ENCODE measurements at places on chromosomes 5 and 9.

DNA sequence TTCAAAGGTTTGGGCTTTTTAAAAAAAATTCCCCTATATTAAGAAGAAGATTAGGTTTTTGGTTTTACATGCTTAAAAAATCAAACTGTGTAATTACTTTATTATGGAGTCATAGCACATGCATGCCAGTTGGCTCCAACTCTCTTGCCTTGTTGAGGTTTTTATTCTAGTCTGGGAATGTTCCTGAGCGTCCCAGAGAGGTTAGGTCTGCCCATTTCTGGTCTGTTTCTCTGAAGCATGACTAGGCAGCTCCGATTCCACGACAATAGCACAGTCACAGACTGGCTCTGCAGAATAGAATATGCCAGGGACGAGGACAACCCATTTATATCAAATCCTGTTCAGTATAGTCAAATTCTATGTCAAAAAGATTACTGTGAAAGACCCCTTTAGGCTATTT, 217.0 kb downstream of the PCSK5 start:
- no peak for DNase-seq

DNA sequence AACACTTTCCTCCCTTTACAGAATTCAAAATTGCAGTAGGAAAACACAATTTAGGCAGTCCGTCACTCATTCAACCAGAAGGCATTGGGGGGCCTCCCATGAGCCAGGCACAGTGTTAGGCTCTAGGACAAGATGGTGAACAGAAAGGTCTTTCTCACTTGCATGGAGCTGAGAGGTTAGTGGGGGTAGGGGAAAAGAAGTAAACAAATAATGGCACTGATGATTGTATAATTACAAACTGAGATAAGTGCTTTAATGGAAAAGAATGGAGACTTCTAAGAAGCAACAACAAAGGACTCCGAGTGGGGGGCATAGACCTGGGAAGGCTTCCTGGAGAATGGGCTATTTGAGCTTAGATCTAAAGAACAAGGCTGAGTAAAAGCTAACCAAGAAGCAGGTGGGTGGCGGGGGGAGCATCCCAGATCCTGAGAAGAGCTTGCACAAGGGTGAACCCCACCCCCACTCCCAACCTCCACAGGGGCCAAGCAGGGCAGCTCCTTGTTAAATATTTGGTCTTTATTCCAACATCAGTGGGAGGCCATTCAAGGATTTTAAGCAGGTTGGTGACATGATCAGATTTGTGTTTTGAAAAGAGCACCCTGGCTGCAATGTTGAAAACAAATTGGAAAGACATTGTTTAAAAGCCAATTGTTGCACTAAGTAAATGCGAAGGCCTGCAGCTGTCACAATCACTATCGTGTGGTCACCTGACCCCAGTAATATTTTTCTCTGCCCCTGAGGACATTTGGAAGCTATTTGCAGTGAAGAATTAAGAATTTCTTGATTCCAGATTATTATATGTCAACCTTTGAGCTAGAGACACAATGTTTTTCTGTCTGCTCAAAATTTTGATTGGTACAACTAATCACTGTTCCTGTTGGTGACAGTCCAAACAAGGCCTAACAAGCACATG, 73.9 kb upstream of the EFNA5 start:
- no peak for DNase-seq

- no peak for DNase-seq
These were observed 13.7 kb downstream of the ADAMTSL1 start for GRCh38 chr9:18487611-18488010.

DNA sequence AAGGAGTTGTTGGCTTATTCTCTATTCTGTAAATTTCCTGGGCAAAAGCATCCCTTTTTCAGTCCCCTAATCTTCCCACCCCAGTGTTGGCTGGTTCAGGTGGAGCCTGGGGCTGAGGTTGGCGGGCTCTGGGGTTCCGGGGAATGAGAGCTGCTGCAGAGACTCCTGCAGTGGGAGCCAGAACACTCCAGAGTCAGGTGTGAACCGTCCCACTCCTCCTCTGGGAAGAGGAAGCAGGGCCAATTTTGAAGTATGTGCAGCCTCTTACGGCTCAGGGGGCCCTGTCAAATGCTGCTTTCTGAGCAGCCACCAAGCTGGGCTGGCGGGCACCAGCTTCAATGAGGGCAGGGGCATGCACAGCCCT, 42.8 kb downstream of the JADE2 start:
- DNase-seq: no peak

- no peak for DNase-seq
These were observed 5.4 kb downstream of the NR5A1 start for GRCh38 chr9:124501771-124502320.

GRCh38 chr5:175464074-175464941, 14.1 kb upstream of the SFXN1 start:
- DNase-seq: peak; percentile 31
